ENCODE measurements at places on chromosomes 2 and 18.

DNA sequence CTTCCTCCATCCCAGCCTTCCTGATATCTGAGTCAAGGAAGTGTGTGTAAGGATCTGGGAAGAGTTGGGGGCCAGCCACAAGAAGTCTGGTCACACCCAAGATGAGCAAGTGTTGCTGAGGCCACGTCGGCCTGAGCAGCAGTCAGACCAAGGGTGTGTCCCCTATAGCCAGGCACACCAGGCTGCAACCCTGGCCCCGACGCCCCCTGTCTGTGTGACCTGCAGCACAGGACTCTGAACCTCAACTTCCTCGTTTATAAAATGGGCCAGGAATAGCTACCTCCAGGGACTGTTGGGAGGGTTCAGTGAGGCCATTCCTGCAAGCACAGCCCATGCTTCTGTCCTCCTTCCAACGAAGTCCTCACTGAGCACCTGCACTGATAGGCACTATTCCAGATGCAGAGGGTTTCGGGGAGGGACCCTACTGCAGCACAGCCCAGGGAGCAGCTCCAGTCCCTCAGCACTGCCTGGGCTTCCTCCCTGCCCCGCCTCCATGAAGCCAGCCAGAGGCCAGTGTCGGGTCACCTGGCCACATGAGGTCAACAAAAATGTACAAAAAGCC lies 13.3 kb downstream of the LIMS2 start:
- DNase-seq = no peak

DNA sequence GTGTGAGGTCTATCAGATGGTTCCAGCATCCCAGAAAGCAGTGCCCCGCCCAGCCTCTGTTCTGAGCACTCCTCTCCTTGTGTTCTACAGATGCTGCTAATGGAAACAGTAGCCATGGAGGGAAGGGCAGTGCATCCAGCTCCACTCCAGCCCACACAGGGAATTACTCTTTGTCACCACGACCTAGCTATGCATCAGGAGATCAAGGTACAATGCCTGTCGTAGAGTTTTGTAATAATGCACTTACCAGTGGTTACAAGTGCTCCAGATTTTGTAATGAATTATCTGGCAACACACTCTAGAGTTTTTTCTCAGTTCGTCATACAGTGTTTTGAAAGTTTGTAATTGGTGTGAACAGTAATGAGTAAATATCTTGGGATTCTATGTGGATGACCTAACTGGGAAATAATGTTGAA lies 161.1 kb downstream of the ESCO1 start:
- no peak for DNase-seq

- no peak for DNase-seq
These were observed 12.2 kb downstream of the SH3BP4 start for GRCh38 chr2:234963773-234964615.

GRCh38 chr18:52953387-52953786 lies 613.4 kb downstream of the DCC start:
- DNase-seq = no peak

DNA sequence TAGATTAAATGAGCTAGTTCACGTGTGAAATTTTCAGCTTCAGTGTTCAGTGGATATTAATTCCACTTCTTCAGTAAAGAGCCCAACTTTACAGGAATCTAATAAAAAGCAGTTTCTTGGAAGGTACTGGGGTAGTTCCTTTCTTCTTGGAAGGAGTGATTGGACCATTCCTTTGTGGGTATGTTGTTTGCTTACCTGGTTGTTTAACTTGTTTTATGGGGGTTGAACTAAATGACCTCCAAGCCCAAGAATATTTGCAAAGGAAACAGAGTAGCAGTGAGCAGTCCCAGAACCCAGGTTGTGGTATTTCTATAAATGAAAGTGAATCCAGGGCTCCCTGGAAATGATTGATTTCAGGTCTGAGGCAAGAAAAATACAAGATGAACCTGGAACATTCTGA lies 31.4 kb downstream of the KCNJ13 start:
- DNase-seq = no peak

GRCh38 chr2:129923265-129924091 lies 56.0 kb upstream of the RAB6C start:
- DNase-seq = peak; percentile 53

GRCh38 chr2:176148751-176149421 lies 2.5 kb upstream of the HOXD4 start:
- no peak for DNase-seq

DNA sequence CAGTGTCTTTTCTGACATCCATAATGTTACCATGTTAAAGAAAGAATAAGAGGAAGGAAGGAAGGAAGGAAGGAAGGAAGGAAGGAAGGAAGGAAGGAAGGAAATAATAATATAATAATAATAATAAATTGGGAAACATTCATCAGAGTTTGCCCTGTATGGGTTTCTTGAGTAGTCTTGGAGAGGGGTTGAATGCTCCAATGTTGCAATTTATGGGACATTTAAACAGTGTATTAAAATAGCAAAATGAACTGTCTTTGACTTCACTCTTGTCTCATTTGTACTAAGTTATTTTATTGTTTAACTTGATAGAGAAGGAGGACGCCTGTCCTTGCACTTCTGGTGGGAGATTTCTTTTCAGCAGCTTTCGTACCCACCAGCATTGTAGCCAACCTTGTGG lies 277.7 kb downstream of the RNF144A start:
- DNase-seq = no peak

GRCh38 chr2:37797081-37797480 lies 125.6 kb upstream of the CDC42EP3 start:
- DNase-seq = no peak

- peak; percentile 86 for DNase-seq
These were observed at the start of gene IGFBP5 for GRCh38 chr2:216695401-216695821. IGFBP5 (minus strand) TSS chr2:216695549; CDS start chr2:216694775, 774 bp downstream.

DNA sequence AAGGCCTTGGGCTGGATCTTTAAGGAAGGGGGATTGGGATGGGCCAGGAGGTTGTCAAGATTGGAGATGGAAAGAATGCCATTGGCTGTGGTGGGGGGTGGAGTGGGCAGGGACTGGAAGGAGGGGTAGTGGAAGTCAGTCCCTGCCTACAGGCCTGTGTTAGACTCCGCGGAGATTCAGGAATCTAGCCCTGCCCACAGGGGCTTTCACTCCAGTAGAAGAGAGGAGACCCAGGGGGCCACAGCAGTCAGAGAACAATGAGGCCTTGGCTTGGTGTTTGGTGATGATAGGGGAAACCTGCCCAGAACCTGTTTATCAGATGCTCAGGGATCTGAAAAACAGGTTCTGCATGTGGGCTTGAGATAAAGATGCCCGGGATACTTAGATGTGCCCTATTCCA lies 6.1 kb downstream of the STEAP3 start:
- no peak for DNase-seq

DNA sequence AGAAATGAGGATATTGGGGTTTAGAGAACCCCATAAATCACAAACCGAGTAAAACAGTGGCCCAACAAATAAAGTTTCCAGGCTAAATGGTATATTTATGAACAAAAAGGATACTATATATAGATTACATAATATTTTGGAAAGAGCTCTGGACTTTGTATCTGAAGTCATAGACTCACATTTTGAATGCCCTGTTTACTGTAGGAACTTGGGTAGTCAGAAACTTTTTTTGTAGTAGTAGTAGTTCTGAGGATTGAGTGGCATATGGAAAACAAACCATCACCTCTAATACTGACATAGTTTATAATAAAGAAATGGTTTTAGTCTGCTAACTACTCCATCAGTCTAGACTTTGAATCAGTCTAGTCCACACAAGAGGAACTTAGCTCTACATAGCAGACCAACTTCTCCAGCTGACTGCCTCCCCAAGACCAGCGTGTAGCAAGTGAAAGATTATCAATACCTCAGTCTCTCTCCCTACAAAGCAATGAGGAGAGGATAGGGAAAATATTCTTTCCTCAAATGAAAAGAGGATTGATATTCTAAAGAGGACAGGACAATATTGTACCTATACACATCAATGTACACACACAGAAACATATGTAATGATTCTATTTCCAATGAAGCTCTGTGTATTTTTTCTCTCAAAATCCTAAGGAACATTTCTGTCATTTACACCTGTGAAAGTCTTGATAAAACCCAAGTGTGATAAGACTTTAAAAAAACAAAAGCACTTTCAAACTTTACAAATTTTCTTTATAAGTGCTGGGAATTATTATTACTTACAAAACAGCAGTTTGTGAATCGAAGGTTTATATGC lies 184.9 kb upstream of the MAP2 start:
- DNase-seq = no peak

DNA sequence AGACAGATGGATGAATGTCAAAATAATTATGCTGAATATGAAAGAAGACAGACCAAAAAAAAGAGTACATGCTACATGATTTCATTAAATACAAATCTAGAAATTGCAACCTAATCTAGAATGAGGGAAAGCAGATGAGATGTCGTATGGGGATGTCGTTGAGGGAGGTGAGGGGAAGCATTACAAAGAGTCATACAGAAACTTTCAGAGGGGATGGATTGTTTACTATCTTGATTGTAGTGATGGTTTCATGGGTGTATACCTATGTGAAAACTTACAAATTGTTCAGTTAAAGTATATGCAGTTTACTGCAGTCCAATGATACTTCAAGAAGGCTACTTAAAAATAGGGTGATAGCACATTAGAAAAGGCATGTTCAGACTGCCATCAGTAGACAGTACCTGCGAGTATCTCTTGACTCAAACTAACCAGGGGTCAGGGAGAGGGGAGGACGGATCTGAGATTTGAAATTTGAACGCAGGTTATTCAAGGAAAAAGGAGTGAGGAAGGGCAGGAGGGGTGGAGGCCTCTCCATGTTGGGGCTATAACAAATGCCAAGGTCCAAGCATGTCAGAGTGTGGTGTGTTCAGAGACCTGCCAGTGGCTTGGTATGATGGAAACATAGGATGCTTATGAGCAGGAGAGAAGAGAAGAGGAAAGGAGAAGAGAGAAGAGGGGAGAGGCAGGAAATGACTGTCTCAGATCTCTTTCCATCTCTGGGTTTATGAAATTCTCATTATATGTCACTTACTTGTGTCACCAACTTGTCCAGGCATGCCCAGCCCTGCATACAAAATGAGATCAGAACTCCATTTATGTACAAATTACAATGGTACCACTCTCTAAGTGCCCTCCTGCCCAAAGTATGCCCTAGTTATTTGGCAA lies 257.3 kb upstream of the CXCR4 start:
- DNase-seq = no peak

GRCh38 chr2:57417007-57417406 lies 629.6 kb upstream of the VRK2 start:
- DNase-seq = no peak

- no peak for DNase-seq
These were observed 118.8 kb downstream of the MGAT5 start for GRCh38 chr2:134372611-134373131.
